Activated T-cell treated with anti-CD3 and anti-CD28 coated beads for 1 hour (primary cell): ENCODE measurements at places on chromosomes 2 and 18.

- no peak for DNase-seq
These were observed 17.3 kb downstream of the HK2 start for GRCh38 chr2:74851191-74851566.

DNA sequence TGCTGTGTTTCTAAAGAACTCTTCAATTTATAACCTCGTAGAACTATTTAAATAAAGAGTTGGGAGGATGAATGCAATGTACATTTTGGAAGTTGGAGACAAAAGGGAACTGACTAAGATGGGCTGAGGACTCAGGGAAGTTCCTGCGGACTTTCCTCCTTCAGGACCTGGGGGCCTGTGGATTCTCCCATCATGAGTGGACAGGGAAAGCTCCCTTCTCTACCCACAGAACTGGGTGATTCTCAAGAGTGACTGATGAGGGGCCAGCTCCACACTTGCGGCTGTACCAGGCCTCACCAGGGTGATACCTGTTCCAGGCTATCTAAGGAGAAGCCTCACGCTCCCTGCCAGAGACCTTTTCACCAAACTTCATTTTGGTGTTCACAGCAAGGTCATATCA lies 143.8 kb upstream of the APCDD1 start:
- no peak for DNase-seq

DNA sequence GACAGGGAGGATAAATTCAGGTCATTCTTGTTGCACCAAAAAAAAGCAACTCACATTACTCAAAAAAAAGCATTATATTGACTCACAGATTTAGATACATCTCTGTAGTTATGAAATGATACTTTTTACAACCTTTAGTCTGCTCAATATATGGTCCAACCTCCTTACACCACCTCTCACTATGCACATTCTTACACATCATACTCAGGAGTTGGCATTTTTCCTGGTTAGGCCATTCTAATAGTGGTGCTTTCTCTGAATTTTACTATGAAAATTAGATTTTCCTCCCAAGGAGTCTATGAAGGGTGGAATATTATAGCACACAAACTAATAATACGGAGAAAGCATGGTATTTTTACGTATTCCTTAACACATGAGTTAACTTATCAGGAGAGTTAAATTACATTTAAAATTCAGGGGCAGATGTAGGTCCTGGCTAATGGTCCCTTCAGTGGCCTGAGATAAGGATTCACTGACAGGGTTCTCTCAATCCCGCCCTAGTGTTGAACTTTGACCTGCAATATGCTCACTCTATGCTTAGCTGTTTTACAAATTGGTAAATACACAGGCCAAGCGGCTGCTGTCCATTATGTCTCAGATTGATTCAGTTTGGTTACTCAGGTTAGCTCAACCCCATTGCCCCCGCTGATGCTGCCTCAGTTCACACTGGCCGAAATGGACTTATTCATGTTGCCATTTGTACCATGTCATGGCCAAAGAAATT lies 153.6 kb downstream of the NCKAP5 start:
- no peak for DNase-seq

DNA sequence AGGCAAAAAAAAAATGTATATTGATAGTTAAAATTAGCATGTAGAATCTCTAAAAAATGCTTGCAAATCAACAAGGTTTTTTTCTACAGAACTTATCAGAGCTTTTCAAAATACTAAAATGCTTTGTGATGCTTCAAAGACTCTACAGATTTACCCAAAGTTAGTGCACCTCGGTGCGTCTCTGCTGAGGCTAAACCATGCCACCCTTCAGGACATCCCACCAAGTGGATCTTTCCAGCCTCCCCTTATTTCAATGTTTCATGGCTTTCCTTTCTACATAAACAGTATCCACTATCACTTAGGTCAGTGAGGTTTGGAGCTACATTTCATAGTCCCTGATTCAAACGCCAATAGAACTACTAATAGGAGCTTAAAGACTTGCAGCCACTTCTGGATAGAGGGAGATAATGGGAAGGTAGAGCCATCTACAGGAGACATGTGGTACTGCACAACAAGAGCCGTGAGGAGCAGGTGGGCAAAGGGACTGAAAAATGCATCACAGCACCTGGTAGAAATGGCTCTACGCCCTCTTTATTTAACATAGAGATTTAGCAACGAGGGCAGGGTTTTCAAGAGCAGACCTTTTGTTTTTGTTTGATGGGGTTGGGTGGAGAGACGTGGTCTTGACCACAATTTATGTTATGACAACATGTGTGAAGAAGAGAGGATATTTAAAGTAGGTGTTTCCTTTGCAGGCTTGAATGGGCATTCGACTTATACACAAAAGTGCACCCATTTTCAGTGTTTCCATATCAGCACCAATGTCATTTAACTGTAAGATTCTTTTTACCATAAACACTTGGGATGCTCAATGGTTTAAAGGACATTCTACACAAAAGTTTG lies 56.1 kb upstream of the SLC35G4 start:
- DNase-seq = no peak

GRCh38 chr2:108220942-108221541 lies 18.7 kb upstream of the SULT1C3 start:
- no peak for DNase-seq

DNA sequence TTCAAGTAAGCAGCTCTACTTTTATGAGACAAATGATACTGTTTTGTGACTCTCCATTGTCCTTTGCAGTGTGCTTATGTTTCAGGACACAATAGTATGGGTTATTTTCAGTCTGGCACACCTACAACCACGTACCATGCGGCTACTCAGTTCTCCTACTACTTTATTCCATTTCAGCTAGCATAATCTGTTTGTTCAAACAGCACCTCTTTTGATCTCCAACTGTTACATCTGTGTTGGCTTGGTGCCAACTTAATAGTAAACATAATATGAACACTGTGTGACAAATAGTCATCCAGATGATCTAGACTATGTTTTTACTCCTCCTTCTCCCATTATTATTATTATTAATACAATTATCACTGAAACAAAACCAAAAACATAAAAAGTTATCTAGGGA lies 40.5 kb downstream of the MYO3B start:
- no peak for DNase-seq

DNA sequence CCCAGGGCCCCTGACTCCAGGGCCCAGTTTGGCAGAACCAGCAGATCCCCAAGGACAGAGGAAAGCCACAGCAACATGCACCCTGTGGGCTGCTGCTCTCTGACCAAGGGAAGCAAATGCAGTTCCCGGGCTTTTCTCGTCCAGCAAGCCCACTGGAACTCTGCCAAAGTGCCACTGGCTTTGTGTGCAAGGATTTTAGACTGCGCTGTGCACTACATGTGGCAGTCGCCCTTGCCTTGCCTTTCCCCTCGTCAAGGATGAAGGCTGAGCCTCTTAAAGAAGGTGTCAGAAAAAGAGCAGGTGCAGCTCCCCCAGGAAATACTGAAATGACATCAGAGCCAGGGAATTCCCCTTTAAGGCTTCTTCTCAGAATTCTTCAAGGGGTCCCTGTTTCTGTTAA lies 199.2 kb downstream of the TFCP2L1 start:
- DNase-seq = no peak

DNA sequence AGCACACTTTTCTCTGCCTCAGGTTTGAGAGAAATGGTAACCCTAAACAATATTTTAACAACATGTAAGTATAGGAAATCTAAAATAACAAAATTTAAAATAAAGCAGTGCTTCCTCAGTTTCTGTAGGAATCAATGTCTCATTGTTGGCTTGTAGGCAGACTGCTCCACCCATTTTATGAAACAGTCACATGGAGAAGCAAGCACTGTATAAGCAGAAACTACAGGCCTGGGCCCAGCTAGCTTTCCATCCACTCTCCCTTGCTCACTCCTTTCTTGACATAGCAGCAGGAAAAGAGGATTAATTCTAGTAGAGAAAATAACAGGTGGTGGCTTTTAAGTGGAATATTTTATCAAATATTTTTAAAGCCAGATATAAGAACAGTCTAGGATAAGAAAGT lies 97.2 kb downstream of the PLEKHM3 start:
- no peak for DNase-seq

- DNase-seq = no peak
These were observed 335 bp upstream of the NCKAP5 start for GRCh38 chr2:133568598-133568997.

DNA sequence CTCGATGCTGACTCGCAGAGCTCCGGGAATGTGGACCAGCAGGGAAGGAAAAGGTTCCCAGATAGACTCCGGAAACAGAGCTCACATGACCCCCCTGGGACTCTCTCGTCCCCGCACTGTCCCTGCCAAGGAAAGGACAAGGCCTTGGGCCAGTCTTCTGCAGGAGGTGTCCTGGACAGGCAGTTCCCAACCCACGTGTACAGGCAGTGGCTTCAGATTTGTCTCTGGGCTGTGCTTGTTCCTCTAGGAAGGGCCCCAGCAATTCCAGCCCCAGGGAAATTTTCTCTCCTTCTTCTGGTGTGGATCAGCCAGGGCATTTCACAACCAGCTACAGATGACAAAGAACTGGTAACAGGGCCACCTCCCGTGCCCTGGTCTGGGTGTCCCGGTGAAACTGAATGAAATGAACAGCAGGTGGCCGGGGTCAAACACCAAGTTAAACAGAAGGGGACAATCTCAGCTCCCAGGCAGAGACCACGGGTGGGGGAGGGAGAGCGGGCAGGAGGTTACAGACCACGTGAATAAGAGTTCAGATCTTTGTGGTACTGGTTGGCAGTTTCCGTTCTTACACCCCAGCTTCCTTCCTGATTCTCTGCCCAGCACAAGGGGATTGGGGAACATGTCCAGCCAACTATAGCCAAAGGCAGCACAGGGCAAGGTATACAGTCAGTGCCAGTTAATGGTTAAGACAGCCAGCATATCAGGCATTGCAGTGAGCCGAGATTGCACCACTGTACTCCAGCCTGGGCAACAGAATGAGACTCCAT lies 52.2 kb upstream of the CAB39 start:
- DNase-seq = no peak

- DNase-seq = no peak
These were observed 91.0 kb downstream of the ADCYAP1 start for GRCh38 chr18:995629-996028.

DNA sequence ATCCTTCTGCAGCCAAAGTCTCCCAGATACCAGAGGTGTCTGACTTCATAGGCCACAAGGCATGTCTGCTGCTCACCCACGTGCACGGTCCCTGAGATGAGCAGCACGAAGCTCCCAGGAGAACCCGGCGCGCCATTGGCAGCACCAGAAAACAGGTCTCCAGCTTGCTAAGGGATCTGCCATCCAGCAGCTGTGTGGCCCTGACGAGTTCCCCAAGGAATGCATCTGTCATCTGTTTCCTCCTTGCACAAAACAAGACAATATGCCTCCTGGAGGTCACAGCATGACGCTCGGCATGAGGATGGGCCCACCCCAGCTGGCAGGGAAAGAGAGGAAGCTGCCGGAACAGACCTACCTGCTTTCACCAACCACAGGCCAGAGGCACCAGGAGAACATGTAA lies 29.2 kb downstream of the HS6ST1 start:
- no peak for DNase-seq

DNA sequence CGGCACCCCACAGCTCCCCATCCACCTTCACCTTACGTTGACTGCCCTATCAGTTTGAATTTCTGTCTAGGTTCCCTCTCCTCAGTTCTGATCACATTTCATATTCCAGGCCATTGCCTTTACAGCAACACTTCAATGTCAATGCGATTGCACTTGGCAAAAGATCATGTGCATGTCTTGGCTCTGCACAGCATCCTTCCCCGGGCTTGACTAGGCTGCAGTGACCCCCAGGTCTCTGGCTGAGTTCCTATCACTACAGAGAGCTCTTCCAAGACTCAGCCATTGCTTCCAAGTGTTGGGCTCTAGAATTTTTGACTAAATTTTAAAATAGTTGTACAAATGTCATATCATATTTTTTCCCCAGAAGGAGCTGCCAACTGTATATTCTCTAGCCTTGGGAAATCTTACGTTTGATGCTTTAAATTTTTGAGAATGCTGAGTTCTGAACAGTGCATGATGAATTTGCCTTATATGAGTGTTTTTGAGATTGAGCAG lies 103.8 kb upstream of the NEDD4L start:
- DNase-seq = no peak
